ENCODE measurements at places on chromosomes 5 and 9.
A peak's percentile ranks its signal among the peaks of the same experiment; 100 is the strongest.

- no peak for DNase-seq
Measured at GRCh38 chr5:56802205-56802604, 13.1 kb upstream of the MAP3K1 start.

- peak; percentile 94 for DNase-seq
Measured at GRCh38 chr9:14687042-14687719, 6.1 kb downstream of the ZDHHC21 start.

DNA sequence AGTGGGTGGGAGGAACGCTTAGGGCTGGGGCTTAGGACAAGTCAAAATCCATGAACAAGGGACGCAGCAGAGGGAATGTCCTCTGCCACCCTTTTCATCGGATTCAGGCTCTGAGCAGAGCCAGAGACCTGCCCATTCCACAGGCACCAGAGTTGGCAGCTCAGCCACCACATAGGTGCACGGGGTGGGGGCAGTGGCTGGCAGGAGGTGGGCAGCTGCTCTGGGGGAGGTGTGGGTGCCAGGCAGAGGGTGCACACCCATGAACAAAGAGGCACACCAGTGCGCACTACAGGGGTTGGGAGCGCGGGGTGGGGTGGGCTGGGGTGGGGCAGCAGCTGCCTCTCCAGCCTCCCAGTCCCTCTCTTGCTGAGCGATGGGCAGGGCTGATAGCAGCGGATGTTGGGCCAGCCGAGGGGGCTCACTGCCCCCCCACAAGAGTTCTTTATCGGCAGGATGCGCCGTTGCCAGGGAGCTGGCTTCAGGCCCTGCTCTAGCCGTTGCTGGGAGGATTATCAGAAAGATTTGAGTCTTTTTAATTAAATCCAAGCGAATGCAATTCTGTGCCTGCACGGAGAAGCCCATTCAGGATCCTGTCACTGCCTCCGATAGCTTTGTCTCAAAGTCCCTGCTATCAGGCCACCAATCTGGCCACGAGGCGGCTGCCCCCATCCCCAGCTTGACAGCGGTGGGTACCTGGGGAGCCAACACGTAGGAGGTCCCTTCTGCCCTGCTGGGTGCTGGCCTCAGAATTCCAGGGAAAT is 64.3 kb upstream of the LMX1B start:
- DNase-seq: no peak

- DNase-seq: no peak
Measured at GRCh38 chr9:89223396-89223977, 44.9 kb upstream of the SHC3 start.

DNA sequence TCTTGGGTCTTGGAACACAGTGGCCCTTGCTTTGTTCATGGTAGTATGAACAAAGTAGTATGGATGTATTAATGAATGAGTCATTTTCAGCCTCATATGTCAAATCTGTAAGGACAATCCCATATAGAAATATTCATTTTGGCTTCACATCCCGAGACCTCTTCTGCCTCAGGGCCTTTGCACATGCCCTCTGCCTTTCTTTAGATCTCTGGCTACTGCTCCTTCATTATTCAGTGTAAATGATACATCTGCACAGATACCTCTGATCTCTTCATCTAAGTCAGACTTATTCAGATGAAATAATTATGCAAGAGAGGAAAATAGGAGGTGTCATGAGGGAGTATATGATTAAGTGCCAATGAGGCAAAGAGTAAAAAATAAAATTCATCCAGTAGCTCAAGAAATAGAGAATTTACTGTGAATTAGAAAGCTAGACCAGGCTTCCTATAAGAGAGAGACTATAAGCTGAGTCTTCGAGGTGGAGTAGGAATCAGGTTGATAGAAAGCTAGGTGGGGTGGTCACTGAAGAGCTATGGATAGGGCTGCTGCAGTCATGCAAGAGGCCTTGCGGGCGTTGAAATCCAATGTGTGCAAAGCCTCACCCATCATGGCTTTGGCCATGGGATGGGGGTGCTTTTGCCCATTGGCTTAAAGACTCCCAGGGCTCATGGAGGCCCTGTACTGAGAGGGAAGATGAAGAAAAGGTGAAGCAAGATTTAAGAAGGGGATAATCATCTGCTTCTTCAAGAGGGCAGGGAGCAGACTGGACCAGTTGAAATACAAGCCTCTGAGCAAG is 3.7 kb upstream of the TTLL11 start:
- no peak for DNase-seq

GRCh38 chr5:147303251-147303650 is 68.4 kb downstream of the STK32A start:
- DNase-seq: peak; percentile 35

- DNase-seq: no peak
Measured at GRCh38 chr5:150053713-150054392, 32.5 kb downstream of the CSF1R start.

GRCh38 chr9:135584371-135584770 is 22.8 kb downstream of the PAEP start:
- no peak for DNase-seq

DNA sequence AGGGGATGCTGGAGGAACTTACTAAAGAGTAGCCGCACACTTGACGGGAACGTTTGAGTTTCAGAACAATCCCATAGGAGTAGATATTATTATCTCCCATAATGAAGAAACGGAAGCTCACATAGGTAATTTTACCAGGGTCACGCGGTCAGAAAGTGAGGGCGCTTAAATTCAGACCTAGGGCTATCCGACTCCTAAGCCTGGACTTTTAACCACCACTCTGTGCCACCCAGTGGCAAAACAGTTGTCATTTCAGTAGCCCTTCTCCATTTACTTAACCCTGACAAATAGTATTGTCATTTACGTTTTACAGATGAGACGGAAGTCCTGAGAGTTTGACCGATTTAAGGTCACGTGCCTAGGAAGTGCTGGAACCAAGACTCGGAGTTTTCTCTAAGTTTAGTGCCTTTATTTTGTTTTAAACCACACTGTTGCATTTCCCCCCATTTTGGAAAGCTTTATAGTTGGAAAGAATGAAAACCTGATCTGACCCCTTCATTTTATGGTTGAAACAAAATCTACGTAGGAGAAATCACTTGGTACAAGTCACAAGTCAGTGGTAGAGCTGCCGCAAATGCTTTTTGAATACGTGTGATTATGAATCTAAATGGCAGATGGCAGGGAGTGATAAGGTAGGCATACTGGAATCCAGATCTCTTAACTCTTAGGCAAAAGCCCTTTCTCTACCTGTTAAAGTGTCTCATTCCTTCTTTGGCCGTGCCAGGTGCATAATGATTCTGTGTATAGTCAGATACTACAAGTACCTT is 650 bp downstream of the MRRF start:
- DNase-seq: peak; percentile 14

DNA sequence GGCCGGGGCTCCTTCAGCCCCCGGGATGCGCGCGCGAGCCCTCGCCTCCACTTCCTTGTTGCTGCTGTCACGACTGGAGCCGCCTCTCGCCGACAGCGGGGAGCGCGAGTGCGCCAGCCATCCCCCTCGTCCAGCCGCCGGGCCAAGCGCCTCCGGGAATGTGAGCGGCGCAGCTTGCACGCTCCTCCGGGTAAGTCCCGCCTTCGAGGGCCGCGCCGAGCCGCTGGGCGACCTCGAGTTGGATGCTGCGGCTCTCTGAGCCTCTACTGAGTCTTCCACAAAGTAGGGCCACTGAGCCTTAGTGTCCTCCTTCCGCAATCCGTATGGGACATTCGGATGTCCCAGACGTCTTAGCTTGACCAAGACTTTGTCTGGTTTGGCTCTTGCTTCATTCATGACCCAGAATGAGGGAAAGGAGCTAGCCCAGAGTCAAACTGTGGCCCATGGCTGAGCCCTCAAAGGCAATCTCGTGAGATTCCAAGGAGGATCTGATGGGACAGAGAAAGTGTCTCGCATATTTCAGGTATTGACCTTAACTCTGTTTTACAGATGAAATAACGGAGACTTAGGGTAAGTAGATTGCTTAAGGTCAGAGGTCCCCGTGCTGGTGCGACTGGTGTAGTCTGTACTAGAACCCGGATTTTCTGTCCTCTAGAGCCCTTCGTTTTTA is 586 bp downstream of the HMGXB3 start:
- peak; percentile 24 for DNase-seq

GRCh38 chr9:103552712-103553111 is 541.4 kb upstream of the SMC2 start:
- no peak for DNase-seq

- DNase-seq: peak; percentile 57
Measured at GRCh38 chr5:172444110-172444510, 10.2 kb downstream of the SH3PXD2B start.

DNA sequence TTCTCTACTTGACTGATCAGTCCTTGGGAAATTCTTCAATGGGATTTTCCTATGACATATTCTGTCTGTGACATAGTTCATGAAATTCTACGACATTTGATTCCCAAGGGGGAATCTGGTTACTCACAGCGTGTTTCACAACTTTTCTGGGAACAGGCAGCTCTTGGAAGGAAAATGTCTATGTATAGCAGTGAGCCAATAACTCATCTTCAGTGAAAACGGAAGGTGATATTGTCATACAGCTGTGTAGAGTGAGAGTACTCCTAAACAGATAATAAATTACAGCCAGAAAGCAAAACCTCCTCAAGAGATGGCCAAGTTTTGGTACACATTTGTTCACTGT is 91.4 kb downstream of the C9orf152 start:
- peak; percentile 81 for DNase-seq

- DNase-seq: no peak
Measured at GRCh38 chr5:125245216-125245615, 498.8 kb upstream of the ZNF608 start.

DNA sequence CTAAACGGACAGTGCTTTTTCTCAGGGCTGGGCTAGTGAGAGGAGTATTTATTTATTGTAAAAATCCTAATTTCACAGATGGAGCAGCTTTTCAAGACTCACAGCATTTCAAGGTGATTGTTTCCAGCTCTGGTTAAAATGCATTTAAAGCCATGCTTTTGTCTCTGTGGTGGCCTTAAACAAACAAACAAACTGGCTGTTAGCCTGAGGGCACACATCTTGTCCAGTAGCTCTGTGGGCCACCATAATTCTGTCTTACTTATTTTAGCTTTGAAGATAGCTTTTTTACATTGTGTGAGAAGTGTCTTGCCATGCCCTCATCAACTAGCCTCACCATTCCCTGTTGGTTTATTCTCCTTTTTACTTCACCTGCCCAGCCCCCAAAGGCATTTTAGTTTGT is 218.2 kb downstream of the PSAT1 start:
- no peak for DNase-seq

- no peak for DNase-seq
Measured at GRCh38 chr9:121451586-121451985, 48.1 kb downstream of the GGTA1 start.

GRCh38 chr5:52748590-52748989 is 39.1 kb upstream of the ITGA1 start:
- no peak for DNase-seq

GRCh38 chr5:139407517-139407916 is 3.6 kb upstream of the SPATA24 start:
- no peak for DNase-seq

DNA sequence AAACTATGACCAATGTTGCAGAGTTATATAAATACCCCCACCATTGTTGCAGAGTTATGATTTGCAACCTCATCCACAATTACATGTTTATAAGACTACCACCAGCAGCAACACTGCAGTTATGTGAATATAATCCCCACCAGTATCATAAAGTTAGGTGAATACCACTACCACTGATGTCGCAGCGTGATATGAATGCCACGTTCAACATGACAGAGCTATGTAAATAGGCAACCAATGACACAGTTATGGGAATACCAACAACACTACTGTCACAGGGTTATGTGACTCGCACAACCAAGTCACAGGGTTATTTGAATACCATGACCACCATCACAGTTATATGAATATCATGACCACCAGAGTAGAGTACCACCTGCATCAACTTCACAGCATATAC is 63.9 kb downstream of the SHC3 start:
- DNase-seq: no peak

GRCh38 chr9:98877311-98877710 is 66.4 kb upstream of the COL15A1 start:
- DNase-seq: no peak

DNA sequence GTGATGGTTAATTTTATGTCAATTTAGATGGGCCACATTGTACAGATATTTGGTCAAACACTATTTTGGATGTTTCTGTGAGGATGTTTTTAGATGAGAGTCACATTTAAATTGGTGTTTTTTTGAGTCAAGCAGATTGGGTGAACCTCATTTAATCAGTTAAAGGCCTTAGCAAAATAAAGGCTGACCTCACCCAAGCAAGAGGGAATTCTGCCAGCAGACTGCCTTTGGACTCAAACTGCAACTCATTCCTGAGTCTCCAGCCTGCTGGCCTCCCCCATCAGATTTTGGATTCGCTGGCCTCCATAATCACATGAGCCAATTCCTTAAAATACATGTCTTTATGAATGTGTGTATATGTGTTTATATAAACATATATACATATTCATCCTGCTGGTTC is 282.7 kb upstream of the POU5F2 start:
- peak; percentile 14 for DNase-seq

- DNase-seq: peak; percentile 63
Measured at GRCh38 chr5:149489605-149490037, 61.6 kb downstream of the CSNK1A1 start.

GRCh38 chr5:53161876-53162275 is 52.3 kb upstream of the MOCS2 start:
- DNase-seq: peak; percentile 40

DNA sequence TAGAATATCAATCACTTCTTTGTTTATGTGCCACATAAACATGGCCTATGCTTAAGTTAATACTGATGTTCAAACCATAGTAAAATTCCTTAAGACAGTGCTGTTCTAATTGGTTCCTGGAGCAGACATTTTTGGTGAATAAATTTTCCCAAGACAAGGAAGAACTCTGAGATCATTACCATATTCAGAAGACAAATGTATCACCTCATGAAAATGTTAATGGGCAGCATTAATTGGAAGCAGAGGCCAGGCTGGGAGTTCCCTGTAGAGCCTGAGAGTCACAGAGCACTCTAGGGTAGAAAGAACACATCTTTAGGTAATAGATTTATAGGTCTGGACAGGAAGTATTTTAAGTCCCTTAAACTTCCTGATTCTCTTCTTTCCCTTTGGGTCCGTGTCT is 240.2 kb downstream of the MAN2A1 start:
- no peak for DNase-seq

- DNase-seq: no peak
Measured at GRCh38 chr9:9133526-9133925, 1333.9 kb upstream of the DMAC1 start.

- DNase-seq: no peak
Measured at GRCh38 chr5:156314416-156314815, 12.5 kb upstream of the SGCD start.

DNA sequence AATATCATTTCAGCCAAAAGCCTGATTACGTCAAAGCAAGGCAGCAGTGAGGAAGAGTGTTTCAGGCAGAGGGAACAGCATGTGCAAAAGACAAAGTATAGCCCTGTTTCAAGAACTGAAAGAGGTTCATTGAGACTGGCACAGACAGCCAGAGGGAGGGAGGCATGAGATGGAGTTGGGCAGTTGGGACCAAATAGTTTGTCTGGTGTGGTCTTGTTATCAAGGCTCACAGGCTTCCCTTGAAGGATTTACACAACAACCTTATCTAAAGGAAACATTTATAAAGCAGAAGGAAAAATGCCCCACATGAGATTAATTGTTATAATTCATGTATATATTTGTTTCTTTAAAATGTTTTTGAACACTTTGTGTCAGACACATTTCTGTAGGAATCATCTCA is 253.3 kb downstream of the DMAC1 start:
- DNase-seq: no peak
